ENCODE measurements at places on chromosomes 1 and 21.

DNA sequence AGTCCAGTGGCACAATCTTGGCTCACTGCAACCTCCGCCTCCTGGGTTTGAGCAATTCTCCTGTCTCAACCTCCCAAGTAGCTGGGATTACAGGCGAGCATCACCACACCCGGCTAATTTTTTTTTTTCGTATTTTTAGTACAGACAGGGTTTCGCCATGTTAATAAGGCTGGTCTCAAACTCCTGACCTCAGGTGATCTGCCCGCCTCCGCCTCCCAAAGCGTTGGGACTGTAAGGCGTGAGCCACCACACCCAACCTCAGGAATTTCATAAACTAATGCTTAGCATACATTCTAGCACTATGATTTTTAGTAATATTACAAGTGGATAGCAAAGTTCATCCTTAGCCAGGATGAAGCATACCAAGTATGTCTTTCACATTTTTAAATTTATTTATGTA, 8.7 kb downstream of the DNAJC11 start:
- no peak for DNase-seq

DNA sequence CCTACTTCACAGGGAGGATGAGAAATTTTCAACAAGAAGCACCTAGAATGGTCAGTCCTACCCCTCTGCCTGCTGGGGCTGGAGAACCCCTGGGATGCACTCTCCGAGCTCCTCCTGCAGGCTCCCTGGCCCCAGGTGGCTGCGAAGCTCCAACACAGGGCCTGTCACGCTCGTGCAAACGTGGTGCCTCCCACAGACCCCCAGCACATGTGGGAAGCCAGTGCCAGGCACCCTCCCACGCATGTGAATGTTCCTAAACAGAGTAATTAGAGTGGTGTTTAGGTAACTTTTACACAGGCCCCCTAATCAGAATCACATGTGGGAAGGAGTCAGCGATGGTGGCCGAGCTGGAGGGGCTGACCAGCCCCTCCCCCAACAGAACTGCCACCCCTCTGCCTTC, 28.4 kb downstream of the GLIS1 start:
- DNase-seq: no peak

DNA sequence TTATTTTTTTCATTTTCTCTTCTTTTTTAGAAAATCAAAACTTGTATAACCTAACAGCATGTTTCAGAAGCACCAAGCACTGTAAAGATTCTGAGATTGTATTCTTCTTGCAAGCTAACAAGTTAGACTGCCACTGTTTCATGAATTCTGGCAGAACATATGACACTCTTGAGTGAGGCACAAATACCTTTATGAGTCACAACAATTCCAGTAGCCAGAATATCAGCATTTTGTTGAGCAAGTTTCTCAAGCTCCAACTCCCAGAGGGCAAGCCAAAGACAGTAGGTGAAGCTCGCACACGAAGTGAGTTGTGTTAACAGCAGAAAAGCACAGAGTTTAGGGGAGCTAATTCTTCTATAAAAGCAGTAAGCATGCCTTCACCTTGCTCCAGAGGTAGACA, 268.8 kb upstream of the NCAM2 start:
- DNase-seq: no peak

GRCh38 chr1:56877973-56878372, 23.4 kb downstream of the C8A start:
- peak; percentile 40 for DNase-seq

DNA sequence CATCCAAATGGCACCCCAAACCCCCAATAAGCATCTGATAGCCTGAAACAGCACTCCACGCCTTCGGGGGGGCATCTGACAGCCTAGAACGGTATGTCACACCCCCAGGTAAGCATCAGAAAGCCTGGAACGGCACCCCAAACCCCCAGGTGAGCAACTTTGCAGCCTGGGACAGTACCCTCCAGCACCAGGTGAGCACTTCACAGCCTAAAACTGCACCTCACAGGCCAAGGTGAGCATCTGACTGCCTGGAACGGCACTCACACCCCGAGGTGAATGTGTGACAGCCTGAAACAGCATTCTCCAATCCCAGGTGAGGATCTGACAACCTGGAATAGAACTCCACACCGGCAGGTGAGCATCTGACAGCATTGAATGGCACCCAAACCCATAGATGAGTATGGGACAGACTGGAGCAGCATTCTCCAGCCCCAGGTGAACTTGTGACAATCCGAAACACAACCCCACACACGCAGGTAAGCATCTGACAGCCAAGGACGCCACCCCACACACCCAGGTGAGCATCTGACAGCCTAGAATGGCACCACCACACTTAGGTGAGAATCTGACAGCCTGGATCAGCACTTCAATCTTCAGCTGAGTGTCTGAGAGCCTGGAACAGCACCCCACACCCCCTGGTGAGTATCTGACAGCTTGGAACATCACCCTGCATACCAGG, 18.3 kb upstream of the MMEL1 start:
- DNase-seq: no peak
